ENCODE measurements at places on chromosomes 1 and 21. TPM values are rescaled to one million over a fixed set of nuclear protein-coding genes. Genes with fewer than 3 reads are reported as not detected.
A peak's percentile ranks its signal among the peaks of the same experiment; 100 is the strongest.

DNA sequence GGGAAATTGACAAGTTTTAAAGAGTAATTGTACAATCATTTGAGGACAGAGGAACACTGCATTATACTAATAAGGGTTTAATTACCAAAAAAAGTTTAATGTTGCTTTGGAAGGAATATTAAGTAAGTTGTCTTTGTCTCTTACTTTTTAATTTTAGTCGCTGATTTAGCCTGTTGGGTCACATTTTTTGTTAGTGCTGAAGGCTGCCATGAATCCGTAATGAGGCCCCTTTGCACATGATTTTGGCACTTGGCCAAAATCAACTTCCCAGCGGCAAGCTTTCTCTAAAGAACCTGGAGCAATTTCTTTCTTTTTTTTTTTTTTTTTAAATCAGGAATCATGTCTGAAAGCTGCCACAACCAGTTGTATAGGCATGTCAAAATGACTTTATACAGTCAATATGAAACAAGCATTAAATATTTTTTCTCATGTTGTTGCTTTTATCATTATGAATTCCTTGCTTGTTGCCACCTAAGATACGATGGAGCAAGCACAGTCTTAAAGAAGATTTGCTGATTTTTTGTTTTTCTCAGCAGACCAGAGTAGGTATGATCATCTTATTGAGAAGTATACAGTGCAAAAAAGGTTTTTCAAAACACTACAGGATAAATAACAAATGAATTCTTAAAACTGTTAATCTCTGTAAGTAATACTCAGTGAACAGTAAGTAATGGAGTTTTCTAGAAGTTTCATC is 690.4 kb downstream of the USP25 start:
- H3K27ac ChIP-seq = no peak overlapping the region
- H3K36me3 ChIP-seq = no peaks in the 10 kb centered on the region
- H3K4me1 ChIP-seq = no peaks in the 10 kb centered on the region
- DNase-seq = no peak
- no peak overlapping the region for H3K4me3 ChIP-seq
- no peaks in the 10 kb centered on the region for H3K27me3 ChIP-seq

GRCh38 chr1:244060686-244061085 is 9.6 kb downstream of the ZBTB18 start:
- no peak overlapping the region for H3K27ac ChIP-seq
- H3K36me3 ChIP-seq = peaks cover 2% of the 10 kb centered on the region
- H3K4me1 ChIP-seq = no peaks in the 10 kb centered on the region
- no peak overlapping the region for H3K4me3 ChIP-seq

DNA sequence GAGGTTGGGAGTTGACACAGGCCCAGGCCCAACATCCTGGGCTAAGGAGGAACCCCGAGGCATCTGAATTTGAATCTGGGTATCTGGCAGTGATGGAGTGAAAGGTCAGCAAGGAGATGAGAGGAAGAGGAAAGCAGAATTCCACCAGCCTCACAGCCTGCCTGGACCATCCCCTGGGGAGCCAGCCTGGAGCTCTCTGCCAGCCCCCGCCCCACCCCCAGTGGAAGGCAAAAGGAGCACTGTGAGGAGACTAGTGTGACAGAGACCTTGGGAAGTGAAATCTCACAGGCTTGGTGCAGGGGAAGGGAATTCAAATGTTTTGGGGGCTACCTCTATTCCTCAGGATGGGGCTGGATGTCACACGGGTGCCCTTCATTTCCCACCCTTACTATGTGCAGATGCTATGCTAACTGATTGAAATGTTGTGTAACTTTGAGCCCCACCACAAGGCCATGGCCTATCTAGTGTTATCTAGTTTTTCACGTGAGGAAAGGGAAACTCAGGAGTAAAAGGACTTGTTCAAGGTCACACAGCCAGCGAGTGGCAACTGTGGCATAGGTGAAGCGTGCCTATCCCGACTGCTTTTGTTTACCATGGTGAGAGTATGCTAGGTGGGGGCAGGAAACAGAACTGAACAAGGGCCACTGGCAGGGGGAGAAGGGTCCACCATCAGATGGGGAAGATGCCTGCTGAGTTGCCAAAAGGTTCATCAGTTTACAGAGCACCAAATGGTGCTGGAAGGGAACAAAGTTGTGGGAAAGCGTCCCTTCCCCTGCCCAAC is 29.8 kb downstream of the AHDC1 start:
- H3K27ac ChIP-seq = no peak overlapping the region
- H3K36me3 ChIP-seq = peaks cover 3% of the 10 kb centered on the region
- peaks cover 11% of the 10 kb centered on the region for H3K4me1 ChIP-seq
- DNase-seq = no peak
- peaks cover 23% of the 10 kb centered on the region for H3K27me3 ChIP-seq
- H3K4me3 ChIP-seq = no peak overlapping the region

The MAP1LC3C gene
- total RNA-seq = not detected

The AIRE gene
- total RNA-seq = 0.48 TPM

DNA sequence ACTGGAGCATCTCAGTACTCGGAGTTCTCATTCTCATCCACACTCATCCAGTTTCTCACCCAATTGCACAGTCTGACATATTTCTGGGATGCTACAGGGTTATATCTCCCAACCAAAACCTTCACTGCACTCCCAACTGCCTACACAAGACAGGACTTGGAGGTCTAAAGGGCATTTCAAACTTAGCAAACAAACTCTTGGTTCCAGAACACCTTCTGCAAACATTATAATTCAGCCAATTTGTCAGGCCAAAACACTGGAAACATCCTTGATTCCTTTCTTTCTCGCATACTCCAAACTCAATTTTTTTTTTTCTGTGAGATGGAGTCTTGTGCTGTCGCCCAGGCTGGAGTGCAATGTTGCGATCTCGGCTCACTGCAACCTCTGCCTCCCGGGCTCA is 7.9 kb downstream of the SLAMF1 start:
- DNase-seq = no peak
- H3K4me1 ChIP-seq = peaks cover 89% of the 10 kb centered on the region
- H3K4me3 ChIP-seq = peak overlapping the region; percentile 70
- H3K27me3 ChIP-seq = no peaks in the 10 kb centered on the region
- H3K36me3 ChIP-seq = peaks cover 93% of the 10 kb centered on the region
- H3K27ac ChIP-seq = peak overlapping the region; percentile 95

DNA sequence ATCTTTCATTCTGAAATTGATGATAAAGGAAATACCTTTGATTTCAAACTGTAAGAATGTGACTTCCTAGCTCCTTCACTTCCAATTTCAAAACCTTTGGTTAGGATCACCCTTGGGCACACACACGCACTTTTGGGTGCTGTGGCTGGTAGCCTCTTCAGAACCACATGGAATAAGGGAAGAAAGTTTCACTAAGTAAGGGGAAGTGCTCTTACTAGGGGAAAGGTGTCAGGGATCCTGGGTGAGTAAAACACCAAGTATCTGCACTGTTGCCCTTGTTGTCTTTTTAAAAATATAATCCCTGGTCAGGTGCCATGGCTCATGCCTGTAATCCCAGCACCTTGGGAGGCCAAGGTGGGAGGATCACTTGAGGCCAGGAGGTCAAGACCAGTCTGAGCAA is 132.4 kb downstream of the SDCCAG8 start:
- H3K27me3 ChIP-seq = no peaks in the 10 kb centered on the region
- no peak overlapping the region for H3K27ac ChIP-seq
- no peak for DNase-seq
- H3K4me1 ChIP-seq = peaks cover 10% of the 10 kb centered on the region
- H3K4me3 ChIP-seq = no peak overlapping the region
- no peaks in the 10 kb centered on the region for H3K36me3 ChIP-seq

DNA sequence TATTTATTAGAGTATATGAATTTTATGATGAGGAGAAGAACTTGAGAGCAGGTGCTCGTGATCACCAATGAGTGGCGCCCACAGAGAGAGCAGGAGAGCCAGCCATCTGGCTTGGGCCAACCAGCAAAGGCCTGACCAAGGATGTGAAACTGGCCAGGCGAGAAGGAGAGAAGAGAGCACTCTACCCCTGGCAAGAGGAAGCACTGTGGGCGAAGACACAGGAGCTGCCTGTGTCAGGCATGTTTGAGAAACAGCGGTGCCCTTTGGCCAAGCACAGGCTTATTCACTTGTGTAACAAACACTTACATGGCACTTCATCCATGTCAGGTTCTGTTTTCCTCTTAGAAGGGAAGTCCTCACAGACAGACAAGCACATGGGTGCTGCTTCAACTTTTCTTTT is 4.2 kb upstream of the SIPA1L2 start:
- H3K4me1 ChIP-seq = peaks cover 11% of the 10 kb centered on the region
- no peaks in the 10 kb centered on the region for H3K36me3 ChIP-seq
- no peak for DNase-seq
- no peak overlapping the region for H3K27ac ChIP-seq
- peaks cover 26% of the 10 kb centered on the region for H3K27me3 ChIP-seq

DNA sequence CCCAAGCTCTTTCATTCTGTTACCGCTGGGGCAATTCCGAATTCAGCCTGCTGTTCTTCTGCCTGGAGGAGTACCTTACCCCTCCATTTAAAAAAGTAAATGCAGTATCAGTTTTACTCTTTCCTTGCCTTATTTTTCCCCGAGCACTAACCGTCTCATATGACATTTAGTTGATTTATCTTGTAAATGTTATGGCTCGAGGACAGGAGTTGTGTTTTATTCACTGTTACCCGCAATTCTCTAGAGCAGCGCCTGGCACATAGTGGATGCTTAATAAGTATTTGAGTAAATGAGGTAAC is 425 bp upstream of the TADA1 start:
- DNase-seq = no peak
- peaks cover 22% of the 10 kb centered on the region for H3K36me3 ChIP-seq
- H3K27me3 ChIP-seq = peaks cover 3% of the 10 kb centered on the region
- peaks cover 47% of the 10 kb centered on the region for H3K4me1 ChIP-seq

GRCh38 chr21:34029743-34030528 is 43.4 kb upstream of the MRPS6 start:
- peak overlapping the region; percentile 22 for H3K4me3 ChIP-seq
- no peaks in the 10 kb centered on the region for H3K27me3 ChIP-seq
- H3K4me1 ChIP-seq = peaks cover 32% of the 10 kb centered on the region

DNA sequence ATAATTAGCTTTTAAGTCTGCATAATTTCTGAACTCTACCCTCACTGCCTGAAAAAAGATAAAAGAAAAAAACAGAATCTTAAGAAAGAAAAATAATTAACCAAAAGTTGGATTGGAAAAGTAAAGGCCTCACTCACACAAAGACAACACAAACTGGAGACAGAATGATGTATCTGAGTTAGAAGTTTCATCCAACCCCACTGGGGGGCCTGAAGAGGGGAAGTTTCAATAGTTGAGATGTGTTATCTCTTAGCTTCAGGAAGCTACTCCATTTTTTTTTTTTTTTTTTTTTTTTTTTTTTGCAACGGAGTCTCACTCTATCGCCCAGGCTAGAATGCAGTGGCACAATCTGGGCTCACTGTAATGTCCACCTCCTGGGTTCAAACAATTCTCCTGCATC is 19.9 kb downstream of the SYDE2 start:
- DNase-seq = no peak
- H3K4me3 ChIP-seq = no peak overlapping the region
- H3K27me3 ChIP-seq = no peaks in the 10 kb centered on the region
- no peak overlapping the region for H3K27ac ChIP-seq

- H3K27me3 ChIP-seq = no peaks in the 10 kb centered on the region
- no peak for DNase-seq
- H3K36me3 ChIP-seq = no peaks in the 10 kb centered on the region
- H3K27ac ChIP-seq = no peak overlapping the region
- H3K4me1 ChIP-seq = peaks cover 18% of the 10 kb centered on the region
- H3K4me3 ChIP-seq = no peak overlapping the region
These were observed 19.5 kb downstream of the TSPAN2 start for GRCh38 chr1:115069659-115070308.

- no peak overlapping the region for H3K27ac ChIP-seq
- H3K4me1 ChIP-seq = no peaks in the 10 kb centered on the region
- no peak overlapping the region for H3K4me3 ChIP-seq
- DNase-seq = no peak
- H3K36me3 ChIP-seq = no peaks in the 10 kb centered on the region
- no peaks in the 10 kb centered on the region for H3K27me3 ChIP-seq
These were observed 740.6 kb downstream of the KCNT2 start for GRCh38 chr1:195867638-195868037.

The SV2A gene
- total RNA-seq = 14.4 TPM

DNA sequence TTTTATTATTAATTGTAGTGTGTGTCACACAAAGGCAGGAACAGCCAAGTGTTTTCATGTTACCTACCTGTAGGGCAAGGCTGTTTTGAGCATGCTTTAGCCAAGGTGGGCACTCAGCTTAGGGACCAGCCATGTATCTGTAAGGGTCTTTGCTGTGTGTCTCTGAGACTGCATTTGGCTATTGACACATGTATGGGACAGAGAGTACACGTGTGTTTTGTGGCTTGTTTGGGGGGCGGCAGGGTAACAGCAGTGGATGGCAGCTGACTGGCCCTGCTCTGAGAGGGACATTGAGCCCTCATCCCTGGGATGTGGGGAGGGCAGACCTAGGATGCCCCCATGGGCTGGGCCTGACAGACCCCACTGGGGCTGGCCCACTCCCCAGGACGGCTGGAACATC is 6.9 kb downstream of the CATSPER4 start:
- H3K27ac ChIP-seq = no peak overlapping the region
- H3K36me3 ChIP-seq = no peaks in the 10 kb centered on the region
- peaks cover 36% of the 10 kb centered on the region for H3K4me1 ChIP-seq
- DNase-seq = no peak
- no peak overlapping the region for H3K4me3 ChIP-seq

Data from activated CD4-positive, alpha-beta memory T cell treated with anti-CD3 and anti-CD28 coated beads, Interleukin-2, amount 10 ng/mL, durations not matched to agents 7 days and 5 days (primary cell).